GM12878 (cell line): ENCODE measurements at places on chromosomes 1 and 21. TPM values are rescaled to one million over a fixed set of nuclear protein-coding genes. Genes with fewer than 3 reads are reported as not detected.

CREG1 gene
- total RNA-seq, result 18.8 and 19.1 TPM in 2 replicates

GRCh38 chr1:228984646-228985631 lies 249.7 kb downstream of the RHOU start:
- no peak for DNase-seq
- no peaks in the 10 kb centered on the region for H3K27me3 ChIP-seq
- no peaks in the 10 kb centered on the region for H3K36me3 ChIP-seq
- no peaks in the 10 kb centered on the region for H3K4me1 ChIP-seq

GRCh38 chr21:22474403-22474802 lies 1476.2 kb downstream of the NCAM2 start:
- H3K4me3 ChIP-seq, result no peak overlapping the region
- H3K4me1 ChIP-seq, result no peaks in the 10 kb centered on the region
- no peak overlapping the region for H3K27ac ChIP-seq
- no peaks in the 10 kb centered on the region for H3K27me3 ChIP-seq
- no peak for DNase-seq

PLXNA2 gene
- 0.08 and 0.27 TPM in 2 replicates for total RNA-seq

CYP4A11 gene
- 0.11 and 0.13 TPM in 2 replicates for total RNA-seq

LMX1A gene
- not detected in 2 replicates for total RNA-seq

IL12RB2 gene
- 0.54 and 0.61 TPM in 2 replicates for total RNA-seq

ZNF697 gene
- 4.8 and 5.9 TPM in 2 replicates for total RNA-seq

GRCh38 chr1:7513081-7513480 lies 258.0 kb upstream of the VAMP3 start:
- no peak for DNase-seq
- H3K27ac ChIP-seq, result no peak overlapping the region
- peaks cover 3% of the 10 kb centered on the region for H3K27me3 ChIP-seq
- H3K4me1 ChIP-seq, result no peaks in the 10 kb centered on the region
- no peak overlapping the region for H3K4me3 ChIP-seq
- H3K36me3 ChIP-seq, result no peaks in the 10 kb centered on the region

SEMA6C gene
- total RNA-seq, result 1.4 and 1.6 TPM in 2 replicates

OR2L5 gene
- not detected in 2 replicates for total RNA-seq

DNA sequence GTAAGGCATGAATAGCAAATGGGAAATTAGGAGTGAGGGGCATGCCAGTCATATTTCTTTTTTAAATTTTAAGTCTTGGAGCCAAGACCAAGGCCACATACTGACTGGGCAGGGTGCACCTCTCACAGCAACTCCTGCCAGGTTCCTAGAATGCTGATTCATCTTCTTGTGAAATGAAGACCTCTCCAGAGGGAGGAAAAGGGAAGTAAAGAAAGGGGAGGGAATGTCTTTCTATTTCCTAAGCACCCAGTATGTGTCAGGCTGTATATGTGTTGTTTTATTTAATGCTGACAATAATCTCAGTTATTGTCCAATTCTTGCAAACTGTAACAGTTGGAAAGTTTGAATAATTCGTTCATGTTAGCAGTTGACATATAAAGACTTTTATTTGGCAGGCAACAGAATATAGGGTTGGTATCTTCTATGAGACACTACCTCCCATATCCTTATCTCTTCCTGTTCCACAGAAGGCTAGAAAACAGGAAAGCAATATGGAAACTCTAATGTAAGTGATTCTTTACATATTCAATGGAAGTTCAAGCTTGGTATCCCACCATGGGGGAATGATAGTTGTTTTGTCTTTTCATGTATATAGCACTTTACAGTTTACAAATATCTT lies 259.1 kb upstream of the USP24 start:
- H3K4me1 ChIP-seq, result no peaks in the 10 kb centered on the region
- no peak for DNase-seq
- no peak overlapping the region for H3K27ac ChIP-seq
- no peaks in the 10 kb centered on the region for H3K36me3 ChIP-seq
- no peaks in the 10 kb centered on the region for H3K27me3 ChIP-seq

- H3K36me3 ChIP-seq, result no peaks in the 10 kb centered on the region
- H3K27me3 ChIP-seq, result peaks cover 4% of the 10 kb centered on the region
- no peak overlapping the region for H3K27ac ChIP-seq
- DNase-seq, result no peak
- H3K4me1 ChIP-seq, result no peaks in the 10 kb centered on the region; the same call in 1 of the 2 replicates
Measured at GRCh38 chr1:184383772-184384323, 3.0 kb upstream of the C1orf21 start.

FMO2 gene
- total RNA-seq, result not detected in 2 replicates

KIRREL1 gene
- total RNA-seq, result 0.05 and 0.15 TPM in 2 replicates

PIGR gene
- total RNA-seq, result 4.7 and 5.0 TPM in 2 replicates

RAB7B gene
- total RNA-seq, result not detected in 2 replicates

HUNK gene
- total RNA-seq, result 0.03 TPM in 1 of 2 replicates, not detected in the other

- peaks cover 8% of the 10 kb centered on the region for H3K4me1 ChIP-seq
- peaks cover 31% of the 10 kb centered on the region for H3K36me3 ChIP-seq
- H3K27ac ChIP-seq, result no peak overlapping the region
- DNase-seq, result no peak
- no peak overlapping the region for H3K4me3 ChIP-seq
- no peaks in the 10 kb centered on the region for H3K27me3 ChIP-seq
Measured at GRCh38 chr1:36458910-36459309, 5.3 kb downstream of the MRPS15 start.

HOOK1 gene
- total RNA-seq, result 5.1 and 6.0 TPM in 2 replicates

GRCh38 chr1:94355485-94355980 lies 62.7 kb upstream of the ABCD3 start:
- 0 out of 2 replicates have a peak, but pooled peaks cover 2% of the 10 kb centered on the region for H3K27me3 ChIP-seq
- H3K4me1 ChIP-seq, result no peaks in the 10 kb centered on the region
- DNase-seq, result no peak
- no peaks in the 10 kb centered on the region for H3K36me3 ChIP-seq
